Mesendoderm (in vitro differentiated cells): ENCODE measurements at places on chromosomes 13 and 19.

GRCh38 chr19:45528744-45529419 lies 21.6 kb downstream of the VASP start:
- DNase-seq: peak; percentile 95

DNA sequence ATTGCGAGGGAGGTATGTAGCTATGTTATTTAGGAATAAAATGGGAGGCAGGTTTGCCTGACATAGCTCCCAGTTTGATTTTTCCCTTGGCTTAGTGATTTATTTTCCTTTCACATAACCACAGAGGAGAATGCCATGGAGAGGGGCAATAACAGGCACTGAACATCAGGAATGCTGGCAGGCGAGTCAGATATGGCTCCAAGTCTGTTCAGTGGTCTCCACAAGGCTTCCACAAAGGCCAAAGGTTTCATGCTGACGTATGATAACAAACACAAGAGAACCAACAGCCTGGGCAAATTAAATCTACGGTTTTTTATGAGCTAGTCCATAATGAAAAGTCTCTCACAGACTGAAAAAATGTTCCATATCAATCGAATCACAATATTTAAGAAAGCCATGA lies 66.7 kb downstream of the SUCLA2 start:
- peak; percentile 14 for DNase-seq

DNA sequence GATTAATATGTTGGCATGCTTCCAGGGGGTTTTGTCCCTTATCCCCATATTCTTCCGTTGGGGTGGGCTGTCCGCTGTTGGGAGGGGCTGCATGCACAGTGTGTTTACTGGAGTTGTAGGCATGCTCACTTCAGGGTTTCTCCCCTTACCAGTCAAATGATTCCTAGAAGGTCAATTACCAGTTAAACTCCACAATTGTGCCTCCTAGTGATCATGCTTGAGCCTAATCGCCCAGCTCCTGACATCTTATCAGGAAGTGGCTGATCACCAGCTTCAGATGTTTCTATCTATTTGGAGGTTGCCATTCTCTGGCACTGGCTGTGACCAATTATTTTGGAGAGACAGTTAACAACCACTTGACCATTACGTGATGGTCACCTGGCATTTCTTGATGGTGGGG lies 1090.0 kb downstream of the SLITRK5 start:
- peak; percentile 46 for DNase-seq

DNA sequence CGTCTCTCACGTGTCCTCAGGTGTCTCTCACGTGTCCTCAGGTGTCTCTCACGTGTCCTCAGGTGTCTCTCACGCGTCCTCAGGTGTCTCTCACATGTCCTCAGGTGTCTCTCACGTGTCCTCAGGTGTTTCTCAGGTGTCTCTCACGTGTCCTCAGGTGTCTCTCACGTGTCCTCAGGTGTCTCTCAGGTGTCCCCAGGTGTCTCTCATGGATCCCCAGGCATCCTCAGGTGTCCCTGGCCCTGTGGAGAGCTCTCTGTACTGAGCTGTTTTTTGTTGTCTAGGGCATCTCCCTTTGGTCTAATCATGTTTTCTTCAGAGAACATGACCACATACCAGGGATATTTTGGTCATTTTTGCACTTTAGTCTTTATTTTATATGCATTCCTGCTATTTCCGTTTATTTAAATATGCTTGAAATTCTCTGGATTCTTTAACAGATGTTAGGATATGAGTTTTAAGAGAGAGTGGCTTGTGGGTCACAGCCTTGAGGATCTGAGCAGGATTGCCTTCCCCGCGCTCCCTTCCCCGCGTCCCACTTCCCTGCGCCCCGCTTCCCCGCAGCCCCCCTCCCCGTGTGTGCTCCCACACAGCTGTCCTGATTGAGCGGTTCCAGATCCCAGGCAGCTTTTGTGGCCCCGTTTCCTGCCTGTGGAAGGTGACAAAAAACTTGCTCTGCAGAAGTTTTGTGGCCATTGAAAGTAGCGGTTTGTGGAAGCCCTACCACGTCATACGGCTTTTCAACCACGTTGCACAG lies 31.9 kb downstream of the ATP4B start:
- DNase-seq: peak; percentile 7

- peak; percentile 52 for DNase-seq
Measured at GRCh38 chr19:17405250-17406045, at the start of gene BST2. Gene BST2 (minus strand): TSS chr19:17405630. CDS start chr19:17405575, 55 bp downstream.

DNA sequence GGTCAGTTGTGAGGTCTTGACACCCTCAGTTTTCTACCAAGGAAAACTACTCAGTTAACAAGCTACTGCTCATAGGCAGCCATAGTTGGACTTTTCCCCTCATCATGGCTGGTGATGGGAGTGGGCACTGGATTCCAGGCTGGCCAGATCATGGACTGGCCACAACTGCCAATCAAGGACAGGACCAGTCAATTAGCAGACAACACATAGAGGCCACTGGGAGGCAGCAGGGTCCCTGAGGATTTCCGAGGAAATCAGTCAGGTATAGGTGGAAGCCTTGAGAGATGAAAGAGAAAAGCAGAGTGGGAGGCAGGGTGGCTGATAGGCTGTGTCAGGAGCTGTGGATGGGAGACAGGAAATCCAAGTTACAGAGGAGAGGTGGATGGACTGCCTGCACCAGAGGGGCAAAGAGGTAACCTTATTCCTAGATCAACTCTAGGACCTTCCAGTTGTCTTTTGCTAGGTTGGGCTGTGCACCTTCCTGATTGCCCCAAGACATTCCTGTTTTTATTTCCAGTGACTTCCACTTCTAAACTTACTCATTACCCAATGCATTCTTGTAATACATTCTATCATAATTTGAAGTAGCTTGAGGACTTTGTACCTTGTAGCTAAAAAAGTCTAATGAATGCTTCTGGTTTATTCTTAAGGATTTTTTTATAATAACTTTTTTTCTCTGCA lies 361.8 kb downstream of the KCNRG start:
- peak; percentile 80 for DNase-seq

GRCh38 chr13:77510156-77510555 lies 25.4 kb upstream of the SCEL start:
- DNase-seq: peak; percentile 16
